ENCODE measurements at places on chromosomes 3 and 15.

GRCh38 chr15:73247331-73247730, 121.4 kb downstream of the HCN4 start:
- DNase-seq, result no peak

GRCh38 chr15:79656151-79657000, 224.2 kb downstream of the MINAR1 start:
- DNase-seq, result no peak

DNA sequence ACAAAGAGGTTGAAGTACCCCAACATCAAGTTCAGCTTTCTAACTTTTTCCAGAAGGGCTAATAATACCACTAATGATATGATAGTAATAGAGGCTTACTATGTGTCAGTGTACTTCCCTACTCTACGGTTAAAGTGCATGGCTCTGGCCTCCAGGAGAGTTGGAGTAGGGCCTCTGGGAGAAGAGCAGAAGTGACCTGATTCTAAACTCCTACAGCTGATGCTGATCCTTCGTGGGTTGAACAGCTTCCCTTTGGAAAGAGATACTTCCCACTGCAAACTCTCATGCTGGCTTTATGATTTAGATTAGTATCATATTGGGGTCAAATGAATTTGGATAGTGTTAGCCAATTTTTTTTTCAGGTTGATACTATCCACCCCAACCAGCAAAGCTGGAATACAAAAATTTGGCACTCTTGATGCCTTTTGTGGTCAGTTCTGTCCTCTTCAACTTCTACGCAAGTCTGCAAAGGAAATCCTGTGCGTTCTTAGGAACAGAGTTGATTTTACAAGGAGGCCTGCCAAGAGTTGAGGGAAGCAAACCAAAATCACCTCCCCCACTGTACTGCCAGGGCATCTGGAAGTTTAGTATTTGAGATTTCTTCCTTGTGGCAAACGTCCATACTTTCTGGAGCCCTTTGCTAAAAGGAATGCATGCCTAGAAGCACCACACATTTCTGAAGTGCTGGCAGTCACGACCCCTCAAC, 17.8 kb downstream of the TMEM212 start:
- DNase-seq, result no peak

- DNase-seq, result no peak
These were observed 937.9 kb downstream of the FHIT start for GRCh38 chr3:60313231-60313798.

- DNase-seq, result no peak
These were observed 5.4 kb upstream of the TRIM59 start for GRCh38 chr3:160454995-160455394.

DNA sequence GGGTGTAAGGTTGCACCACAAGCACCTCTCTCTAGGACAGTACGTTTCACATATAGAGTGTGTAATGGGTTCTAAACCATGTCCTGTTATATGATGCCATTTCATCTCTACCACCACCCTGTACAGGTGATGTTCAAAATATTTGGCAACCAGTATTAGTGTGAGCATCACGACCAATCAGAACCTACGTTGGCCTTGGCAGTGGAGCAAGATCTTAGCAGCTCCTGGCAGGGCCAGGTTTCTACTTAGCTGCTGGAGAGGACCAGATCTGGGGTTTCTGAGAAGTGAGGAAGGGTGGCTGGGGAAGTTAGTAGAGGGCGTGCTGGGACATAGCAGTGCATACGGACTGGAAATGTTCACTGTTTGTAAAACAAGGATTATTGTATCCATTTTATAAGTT, 23.1 kb upstream of the MITF start:
- no peak for DNase-seq

- DNase-seq, result no peak
These were observed 184.2 kb downstream of the NR2F2 start for GRCh38 chr15:96514607-96515285.

GRCh38 chr3:10310578-10310977, 10.3 kb downstream of the SEC13 start:
- DNase-seq, result no peak

- DNase-seq, result no peak
These were observed 20.0 kb upstream of the PRR23E start for GRCh38 chr3:127172781-127173515.

DNA sequence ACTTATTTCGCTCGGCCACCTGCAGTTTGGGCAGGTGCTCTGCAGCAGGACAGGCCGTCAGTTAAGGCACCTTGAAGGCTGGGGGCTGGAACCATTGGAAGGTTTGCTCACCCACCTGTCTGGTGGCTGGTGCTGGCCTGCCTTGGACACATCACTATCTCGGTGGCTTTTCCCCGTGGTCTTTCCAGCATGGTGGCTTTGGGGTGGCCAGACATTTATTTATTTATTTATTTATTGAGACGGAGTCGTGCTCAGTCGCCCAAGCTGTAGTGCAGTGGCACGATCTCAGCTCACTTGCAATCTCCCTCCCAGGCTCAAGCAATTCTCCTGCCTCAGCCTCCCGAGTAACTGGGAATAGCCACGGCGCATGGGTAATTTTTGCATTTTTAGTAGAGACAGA, 11.7 kb downstream of the ISG20 start:
- DNase-seq, result no peak

DNA sequence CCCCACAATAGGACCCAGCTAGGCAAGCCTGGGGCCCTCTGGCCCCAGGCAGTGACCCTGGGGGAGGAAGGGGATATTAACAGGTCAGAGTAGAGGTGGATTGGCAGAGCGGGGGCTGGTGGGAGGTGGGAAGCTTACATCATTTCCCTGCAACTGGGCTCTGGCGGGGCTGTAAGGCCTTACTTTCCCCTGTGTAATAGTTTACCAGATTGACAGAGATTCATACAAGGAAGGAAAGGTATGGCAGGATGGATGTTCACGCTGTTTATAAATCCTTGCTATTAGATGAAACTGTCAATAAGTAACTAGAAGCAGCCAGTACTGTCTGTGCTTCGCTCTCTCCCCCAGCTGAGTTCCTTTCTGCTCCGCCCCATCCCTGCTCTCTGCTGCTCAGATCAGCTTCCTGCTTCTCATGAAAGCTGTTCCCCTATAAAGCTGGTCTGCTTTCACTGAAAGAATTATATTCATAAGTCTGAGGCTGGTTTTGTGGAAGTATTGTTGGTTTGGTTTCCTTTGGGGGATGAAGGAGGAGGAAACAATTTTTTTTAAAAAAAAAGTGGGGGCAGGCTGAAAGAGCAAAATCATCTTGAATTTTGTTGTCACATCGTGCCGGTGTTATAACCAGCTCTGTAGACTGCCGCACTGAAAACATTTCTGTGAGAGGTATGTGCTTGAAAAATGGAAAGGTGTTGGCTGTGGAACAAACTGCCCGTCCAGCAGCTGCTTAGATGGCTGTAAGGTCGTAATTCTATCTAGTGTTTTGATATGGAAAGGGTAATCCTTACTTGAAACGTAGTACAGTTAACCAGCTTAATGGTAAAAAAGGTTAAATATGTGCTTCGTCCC, 76.4 kb downstream of the BBX start:
- DNase-seq, result no peak

GRCh38 chr3:56811546-56812202, 9.9 kb upstream of the ARHGEF3 start:
- no peak for DNase-seq

GRCh38 chr3:43256714-43257461, 29.5 kb upstream of the SNRK start:
- no peak for DNase-seq

DNA sequence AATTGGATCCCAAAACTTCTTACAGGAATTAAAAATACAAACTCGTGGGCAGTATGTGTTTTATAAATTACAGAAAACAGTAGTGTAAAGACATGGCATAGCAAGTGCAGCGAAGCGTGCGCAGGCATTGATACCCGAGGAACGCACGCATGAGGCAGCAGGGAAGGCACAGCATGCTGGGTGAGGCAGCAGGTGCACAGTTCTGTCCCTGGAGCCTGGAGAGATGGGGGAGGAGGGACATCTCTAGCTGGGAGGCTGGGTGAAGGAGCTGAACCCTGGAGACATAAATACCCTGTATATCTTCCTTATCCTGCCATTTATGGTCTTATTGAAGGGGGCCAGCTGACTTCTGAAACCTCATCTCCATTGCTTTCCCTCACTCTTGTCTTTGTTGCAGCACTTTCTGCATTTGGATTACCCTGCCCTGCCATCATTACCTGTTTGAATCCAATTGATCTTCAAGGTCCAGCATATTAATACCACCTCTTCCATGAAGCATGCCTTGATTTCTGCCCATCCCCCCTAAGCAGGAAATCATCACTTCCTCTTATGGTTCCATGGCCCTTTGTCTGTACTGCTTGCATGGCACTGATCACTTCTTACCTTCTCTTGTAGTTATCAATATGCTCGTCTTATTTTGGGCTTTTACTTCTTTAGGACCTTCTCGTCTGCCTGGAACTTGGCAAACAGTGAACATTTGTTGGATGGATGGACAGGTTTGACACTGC, 20.5 kb downstream of the LPP start:
- no peak for DNase-seq

DNA sequence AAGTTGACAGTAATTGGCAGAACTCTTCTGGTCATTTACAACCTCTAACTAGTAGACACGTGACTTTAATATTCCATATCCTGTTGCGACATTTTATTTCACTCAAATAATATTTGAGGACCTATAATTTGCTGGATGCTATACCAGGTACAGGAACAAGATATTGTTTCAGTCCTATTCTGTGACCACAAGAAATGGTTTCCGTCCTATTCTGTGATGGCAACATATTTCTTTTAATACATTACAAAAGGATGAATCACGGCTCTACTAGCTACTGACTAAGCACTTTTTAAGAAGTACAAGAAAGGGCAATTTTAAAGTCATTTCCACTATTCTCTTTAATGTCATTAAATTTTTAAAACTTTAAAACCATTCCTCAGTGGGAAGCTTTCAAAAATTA, 400.2 kb downstream of the CNTN3 start:
- no peak for DNase-seq

All from stimulated activated CD8-positive, alpha-beta memory T cell treated with anti-CD3 and anti-CD28 coated beads, Interleukin-15, amount 100 ng/mL, for 1 hour (primary cell).